ENCODE measurements at places on chromosomes 12 and 14.

DNA sequence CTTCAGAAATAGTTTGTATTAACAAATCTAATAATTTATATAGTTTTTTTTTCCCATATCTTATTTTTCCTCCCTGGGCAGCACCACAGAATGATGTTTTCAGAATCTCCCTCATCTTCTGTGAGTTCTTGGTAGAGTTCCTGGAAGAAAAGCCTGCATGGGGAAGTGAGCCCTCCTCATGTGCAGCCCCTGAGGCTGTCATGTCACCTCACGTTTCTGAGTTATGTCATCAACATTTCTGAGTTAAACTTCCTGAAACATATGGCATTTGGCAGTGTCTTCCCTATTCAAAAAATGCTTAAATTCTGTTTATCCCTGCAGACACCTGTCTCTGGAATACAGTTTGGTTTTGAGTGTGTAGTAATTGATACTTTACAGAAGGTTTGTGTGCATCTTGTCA, 979.0 kb downstream of the TMEM121 start:
- no peak for DNase-seq

DNA sequence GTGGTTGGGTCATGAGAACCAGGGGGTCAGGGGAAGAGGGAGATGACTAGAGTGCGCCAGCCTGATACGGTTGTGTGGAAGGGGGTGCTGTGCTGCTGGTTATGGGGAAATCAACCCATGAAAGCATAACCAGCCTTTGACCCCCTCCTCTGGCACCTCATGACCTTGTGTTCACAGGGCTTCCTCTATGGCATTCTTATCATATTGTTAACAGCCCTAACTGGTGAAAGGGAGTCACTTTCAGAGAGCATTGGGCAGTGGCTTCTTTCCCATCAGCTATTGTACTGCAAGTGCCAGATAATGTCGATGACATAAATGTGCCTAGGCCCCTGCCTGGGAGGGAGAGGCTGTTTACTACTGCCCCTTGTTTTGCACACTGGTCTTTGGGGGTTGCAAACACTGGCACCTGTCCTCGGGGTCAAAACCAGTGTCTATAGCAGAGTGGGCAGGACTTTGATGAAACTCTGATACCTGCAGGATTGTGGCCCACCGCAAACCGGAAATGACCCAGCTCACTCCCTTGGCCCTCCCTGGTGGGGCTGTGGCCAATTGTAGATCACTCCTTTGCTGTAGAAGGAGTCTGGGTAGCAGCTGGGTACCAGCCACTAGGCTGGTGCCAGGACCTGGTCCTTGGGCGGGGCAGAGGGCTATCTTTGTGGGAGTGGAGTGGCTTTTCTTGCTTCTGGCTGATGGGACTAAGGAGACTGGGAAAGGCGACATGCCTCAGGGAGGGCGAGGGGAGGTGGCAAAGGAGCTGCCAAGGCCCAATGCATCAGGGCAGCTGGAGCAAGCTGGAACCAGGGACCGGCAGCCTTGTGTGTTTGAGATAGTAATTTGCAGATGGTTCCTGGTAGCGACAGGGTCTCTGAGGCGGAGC, 634 bp upstream of the TMEM63C start:
- DNase-seq: no peak

DNA sequence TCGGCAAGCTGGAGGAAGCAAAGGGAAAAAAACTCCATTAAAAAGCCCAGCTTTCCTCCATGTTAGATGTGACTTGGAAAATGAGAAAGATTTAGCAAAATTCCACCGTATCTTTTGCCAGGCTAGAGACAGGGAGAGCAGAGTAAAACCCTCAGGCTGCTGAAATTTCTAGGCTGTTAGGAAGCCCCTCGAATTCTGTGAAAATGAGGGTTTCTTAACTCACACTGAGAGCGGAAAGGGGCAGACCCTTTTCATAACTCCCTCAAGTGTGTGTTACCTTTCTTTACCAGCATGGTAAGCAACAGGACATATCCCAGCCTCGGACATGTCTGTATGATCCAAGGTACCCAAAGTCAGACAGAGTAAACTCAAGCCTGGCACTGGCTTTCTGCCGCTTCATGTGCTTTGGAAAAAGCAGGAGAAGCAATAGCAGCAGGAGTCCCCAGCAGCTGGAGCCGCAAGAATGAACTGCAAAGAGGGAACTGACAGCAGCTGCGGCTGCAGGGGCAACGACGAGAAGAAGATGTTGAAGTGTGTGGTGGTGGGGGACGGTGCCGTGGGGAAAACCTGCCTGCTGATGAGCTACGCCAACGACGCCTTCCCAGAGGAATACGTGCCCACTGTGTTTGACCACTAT, at the start of gene RHOJ:
Gene RHOJ, plus strand, starts transcription at position 37 of the 637 bp plus-strand sequence. Its CDS starts 427 bp downstream, at position 464.
- no peak for DNase-seq

DNA sequence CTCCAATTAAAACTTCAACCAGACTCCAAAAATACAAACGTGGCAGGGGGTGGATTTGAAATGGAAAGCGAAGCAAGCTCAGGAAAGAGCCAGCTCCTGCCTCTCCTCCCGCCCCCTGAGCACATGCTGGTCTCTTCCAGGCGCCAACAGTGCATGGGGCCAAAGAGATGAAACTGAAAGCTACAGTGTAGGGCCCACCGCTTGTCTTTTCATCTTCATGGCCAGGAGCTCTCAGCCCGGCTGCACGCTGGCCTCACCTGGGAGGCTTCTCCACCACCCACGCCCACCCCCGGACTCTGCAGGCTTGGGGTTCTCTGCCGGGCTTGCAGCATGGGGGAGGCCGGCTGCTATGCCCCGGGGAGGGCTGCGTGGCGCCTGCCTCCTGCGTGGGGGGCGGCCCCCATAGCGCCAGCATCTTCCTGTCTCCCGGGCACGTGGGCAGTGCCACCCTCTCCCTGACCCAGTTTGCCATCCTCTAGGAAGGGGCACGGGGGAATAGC, 2.0 kb downstream of the RIMBP2 start:
- no peak for DNase-seq

DNA sequence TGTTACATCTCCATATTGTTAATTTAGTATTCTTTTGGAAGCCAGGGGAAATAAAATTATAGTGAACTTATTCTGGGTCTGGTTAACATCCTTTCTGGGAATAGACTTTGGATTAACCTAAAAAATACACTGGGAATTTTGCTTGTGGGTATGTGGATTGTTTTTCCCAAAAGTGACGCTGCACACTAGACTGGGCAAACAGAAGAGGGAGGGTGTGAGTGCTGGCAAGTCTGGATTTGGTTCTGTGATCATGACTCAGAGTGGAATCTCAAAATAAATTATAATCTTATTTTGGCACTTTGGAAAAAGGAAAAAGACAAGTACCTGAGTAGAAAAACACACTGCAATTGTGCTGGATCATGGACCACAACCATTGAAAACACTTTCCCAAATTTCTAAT, 15.2 kb upstream of the LUM start:
- DNase-seq: no peak

GRCh38 chr14:103072595-103073366, 11.2 kb upstream of the LBHD2 start:
- DNase-seq: no peak

All from NCI-H524 treated with DMSO at 0.1 percent for 48 hours (cell line).